ENCODE measurements at places on chromosomes 5 and 9. TPM values are rescaled to one million over a fixed set of nuclear protein-coding genes. Genes with fewer than 3 reads are reported as not detected.

DNA sequence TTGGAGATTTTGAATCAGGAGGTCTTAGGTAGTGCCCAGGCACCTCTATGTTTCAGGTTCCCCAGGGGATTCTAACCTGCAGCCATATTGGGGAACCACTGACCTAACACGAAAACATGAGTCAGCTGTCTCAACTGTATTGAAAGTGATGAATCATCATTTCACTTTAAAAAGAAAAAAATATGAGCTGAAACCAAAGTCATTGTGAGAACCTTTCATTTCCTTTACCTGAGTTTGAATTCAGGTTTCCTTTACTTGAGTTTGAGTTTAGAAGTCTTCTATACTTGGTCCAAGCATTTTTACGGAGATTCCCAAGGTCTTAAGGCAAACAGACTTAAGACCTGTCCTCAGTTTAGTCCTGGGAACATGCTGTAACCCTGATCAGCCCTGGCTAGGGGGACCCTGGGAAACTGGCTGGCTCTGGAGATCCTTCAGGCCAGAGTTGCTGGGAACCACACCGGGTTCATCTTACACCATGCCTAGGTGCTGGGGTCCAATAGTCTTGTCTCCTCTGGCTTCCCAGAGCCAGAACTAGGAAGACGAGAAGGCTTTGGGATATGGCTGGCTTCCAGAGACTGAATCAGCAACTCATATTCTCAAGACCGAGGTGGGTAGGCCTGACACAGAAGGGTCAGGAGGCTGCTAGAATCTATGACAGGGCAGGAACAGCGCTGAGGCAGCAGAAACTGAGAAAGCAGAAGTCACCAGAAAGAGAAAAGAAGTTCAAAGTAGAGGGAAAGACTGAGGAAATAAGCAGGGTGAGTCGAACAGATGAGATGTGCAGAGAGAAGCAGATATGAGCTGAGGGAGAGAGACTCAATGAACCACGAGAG is 16.4 kb upstream of the PDCD1LG2 start:
- DNase-seq, result peak; percentile 76

DNA sequence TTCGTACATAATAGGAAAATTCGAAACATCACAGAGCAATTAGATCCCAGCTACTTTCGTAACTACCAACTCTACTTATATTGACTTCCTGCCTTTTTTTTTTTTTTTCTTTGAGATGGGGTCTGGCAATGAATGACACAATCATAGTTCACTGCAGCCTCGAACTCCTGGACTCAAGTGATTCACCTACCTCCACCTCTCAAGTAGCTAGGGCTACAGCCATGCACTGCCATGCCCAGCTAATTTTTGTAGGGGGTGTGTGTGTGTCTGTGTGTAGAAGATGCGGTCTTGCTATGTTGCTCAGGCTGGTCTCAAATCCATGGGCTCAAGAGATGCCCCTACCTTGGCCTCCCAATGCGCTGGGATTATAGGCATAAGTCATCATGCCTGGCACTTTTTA is 5.8 kb upstream of the PAIP2 start:
- no peak for DNase-seq

The GDA gene
- 0.97 TPM for total RNA-seq

DNA sequence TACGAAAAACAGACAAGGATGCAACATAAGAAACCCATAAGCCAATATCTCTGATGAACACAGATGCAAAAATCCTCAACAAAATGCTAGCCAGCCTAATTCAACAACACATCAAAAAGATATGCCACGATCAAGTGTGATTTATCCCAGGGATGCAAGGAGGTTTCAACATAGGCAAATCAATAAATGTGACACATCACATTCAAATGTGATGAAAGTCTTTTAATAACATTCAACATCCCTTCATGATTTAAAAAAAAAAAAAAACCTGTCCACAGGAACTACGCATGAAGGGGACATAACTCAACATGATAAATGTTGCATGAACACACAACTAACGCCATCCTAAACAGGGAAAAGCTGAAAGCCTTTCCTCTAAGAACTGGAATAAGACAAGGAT is 102.2 kb downstream of the PLPP1 start:
- DNase-seq, result no peak

The PLAC8L1 gene
- total RNA-seq, result not detected

The BSPRY gene
- total RNA-seq, result not detected

- DNase-seq, result no peak
These were observed 942 bp upstream of the NRG2 start for GRCh38 chr5:140044041-140044440.

DNA sequence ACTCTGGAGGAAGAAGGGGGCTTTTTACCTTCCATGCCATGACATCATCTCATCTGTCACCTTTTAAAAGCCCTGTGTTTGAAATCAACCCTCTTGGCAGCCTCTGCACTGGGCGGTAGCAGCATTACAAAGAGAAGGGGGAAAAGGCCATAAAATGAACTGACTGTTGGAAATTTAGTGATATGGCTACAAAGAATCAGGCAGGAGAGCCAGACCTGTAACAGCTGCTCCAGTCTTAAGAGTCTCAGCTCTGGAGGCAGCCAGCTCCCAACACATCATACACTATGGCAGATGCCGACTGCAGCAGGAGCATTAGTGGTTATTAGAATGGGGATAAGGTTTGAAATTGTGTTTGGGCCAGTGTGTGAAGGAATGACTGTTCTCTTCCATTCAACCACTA is 257.5 kb downstream of the DMAC1 start:
- DNase-seq, result no peak

DNA sequence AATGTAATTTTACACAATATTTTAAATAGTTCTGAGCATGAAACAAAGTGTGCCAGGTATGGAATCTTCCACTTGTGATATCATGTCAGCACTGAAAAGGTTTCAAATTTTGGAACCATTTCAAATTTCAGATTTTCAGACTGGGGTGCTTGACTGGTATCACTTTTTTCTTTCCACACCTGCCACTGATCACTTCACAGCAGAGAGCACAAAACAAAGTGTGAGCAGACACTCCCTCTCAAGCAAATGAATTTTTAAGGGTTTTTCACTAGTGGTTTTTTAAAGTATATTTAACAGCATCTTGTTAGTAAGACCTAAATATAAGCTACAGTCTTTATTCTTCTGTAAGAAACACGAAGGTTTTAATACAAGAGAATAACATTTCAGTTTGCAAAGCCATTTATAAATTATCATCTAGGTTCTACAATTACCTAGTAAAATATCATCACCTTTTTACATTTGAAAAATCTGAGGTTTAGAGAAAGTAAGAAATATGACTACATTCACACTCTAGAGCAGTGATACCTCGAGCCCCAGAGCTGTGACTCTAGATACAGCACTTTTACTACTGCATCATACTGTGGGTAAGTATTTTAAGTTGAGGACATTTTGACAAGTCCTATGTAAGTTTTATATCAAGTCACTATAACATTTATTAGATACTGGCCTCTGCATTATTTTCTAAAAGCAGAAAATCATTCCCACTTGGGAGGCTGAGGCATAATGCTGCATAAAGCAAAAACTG is 14.6 kb downstream of the GOLPH3 start:
- no peak for DNase-seq

- DNase-seq, result peak; percentile 1
These were observed 79.7 kb upstream of the ASTN2 start for GRCh38 chr9:117494401-117495090.

DNA sequence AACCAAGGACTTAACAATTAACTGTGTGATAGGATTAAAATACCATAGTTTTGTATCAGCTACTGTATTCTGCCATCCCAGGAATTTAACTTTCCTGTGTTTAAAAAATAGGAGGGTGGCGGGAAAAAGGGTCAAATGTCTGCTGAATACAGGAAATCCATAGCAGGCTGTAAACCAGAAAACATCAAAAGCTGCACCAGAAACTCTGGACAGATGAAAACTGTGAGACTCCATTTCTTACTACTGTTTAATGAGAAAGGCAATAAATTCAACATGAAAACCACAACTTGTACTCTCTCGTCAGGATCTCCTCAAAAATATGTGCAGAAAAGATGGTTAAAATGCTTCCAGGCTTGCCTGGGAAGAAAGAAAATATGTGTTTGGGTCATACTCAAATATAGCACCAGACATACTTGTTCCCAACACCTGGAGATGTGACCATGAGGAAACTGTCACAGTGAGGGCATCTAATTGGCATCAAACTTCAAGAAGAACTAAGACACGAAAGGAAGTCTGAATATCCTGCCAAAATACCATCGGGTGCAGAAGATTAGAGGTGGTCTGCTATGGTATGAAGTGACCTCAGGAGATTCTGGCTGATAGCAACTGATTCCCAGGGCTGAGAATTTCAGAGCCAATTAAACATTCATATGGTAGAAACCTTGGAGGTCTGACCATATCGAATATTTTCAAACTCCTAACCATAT is 164.7 kb upstream of the TARS1 start:
- DNase-seq, result peak; percentile 53

GRCh38 chr9:104850786-104851545 is 77.0 kb downstream of the ABCA1 start:
- DNase-seq, result no peak

The TMOD1 gene
- 0.97 TPM for total RNA-seq

DNA sequence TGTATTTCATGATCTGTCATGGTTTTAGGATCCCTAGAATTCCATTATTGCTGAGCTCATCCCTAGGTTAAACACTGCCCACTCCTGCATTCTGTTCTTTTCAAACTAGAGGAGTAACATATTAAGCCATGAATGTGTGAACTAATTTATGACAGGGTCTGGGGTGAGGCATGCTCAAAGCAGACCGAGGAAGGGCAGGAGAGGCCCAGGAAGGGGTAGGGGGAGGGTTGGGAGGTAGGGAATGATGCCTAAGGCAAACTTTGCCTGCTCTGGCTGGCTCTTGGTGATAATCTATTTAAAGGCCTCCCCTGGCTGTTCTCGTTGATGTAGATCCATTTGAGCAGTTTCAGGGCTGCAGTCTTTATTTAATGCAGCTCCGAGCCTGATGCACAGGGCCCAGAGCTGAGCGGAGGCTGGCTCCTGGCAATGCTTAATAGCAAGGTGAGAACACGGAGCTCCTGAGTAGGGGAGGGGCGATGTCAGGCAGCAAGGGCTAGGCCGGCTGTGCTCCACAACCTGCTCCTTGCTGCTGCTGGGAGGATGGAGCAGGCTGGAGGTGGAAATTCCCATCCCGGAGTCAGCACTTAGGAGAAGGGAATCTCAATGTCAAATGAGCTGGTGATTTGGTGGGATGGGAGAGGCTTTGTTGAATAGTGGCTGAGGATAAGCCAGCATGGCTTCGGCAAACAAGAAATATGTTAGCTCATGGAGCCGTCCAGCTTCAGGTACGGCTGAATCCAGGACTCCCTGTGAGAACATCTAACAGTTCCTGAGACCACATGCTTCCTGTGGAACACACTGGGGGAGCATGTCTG is 73.2 kb upstream of the UNC5A start:
- no peak for DNase-seq

The HABP4 gene
- total RNA-seq, result 9.9 TPM

The AIF1L gene
- 0.43 TPM for total RNA-seq

The OR1Q1 gene
- not detected for total RNA-seq

The FGF18 gene
- total RNA-seq, result under 0.01 TPM

DNA sequence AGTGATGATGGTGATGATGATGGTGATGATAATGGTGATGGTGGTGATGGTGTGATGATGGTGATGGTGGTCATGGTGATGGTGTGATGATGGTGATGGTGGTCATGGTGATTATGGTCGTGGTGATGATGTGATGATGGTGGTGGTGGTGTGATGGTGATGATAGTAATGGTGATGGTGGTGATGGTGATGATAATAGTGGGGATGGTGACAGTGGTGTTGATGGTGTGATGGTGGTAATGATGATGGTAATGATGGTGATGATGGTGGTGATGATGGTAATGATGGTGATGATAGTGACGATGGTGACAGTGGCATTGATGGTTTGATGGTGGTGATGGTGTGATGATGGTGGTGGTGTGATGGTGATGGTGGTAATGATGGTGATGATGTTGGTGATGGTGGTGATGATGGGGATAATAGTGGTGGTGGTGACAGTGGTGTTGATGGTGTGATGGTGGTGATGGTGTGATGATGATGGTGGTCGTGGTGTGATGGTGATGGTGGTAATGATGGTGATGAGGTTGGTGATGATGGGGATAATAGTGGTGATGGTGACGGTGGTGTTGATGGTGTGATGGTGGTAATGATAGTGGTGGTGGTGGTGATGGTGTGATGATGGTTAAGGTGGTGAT is 6.5 kb downstream of the STKLD1 start:
- no peak for DNase-seq

DNA sequence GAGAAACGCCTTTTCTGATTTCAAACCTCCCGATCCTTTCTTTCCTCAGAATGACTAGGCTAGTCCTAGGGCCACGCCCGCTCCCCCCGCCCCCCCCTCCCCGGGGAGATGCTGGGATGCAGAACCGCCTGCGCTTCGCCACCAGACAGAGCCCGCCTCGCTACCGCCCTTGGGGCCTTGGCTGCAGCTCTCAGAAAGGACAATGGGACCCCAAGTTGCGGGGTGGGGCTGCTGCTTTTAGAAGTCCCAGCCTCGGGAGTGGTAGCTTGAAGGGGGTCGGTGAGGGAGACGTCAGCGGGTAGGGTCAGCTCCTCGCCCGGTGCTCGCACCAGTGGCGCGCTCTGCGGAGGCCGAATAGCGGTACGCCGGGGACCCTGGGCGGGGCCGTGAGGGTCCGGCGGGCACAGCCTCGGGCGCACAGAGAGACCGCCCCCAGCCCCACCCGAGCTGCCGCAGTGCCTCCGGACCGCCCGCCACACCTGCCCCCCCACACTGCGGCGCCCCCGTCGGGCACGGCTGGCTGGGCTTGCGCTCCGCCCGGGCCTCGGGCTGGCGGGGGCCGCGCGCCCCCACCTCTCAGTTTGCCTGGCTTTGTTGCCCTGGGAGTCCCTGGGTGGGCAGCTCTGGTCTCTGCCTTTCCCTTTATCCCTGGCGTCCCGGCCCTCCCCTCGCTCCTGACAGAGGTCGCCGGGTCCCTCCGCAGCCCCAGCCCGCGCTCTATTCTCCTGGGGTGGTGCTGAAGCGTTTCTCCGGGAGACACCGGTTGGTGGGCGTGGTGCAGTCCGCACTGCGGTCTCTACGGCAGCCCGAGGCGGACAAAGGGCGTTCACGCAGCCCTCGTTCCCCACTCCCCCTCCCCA is 1.2 kb downstream of the MAP1B start:
- DNase-seq, result peak; percentile 77

GRCh38 chr9:105118636-105119035 is 125.8 kb upstream of the SLC44A1 start:
- DNase-seq, result no peak

The PCDHB15 gene
- total RNA-seq, result under 0.01 TPM

- peak; percentile 48 for DNase-seq
These were observed 3.7 kb downstream of the TMEM245 start for GRCh38 chr9:109115931-109116526.
